ENCODE measurements at places on chromosomes 13 and 19.
A peak's percentile ranks its signal among the peaks of the same experiment; 100 is the strongest.

- no peak for DNase-seq
These were observed 765.4 kb upstream of the SPRY2 start for GRCh38 chr13:81106348-81106747.

DNA sequence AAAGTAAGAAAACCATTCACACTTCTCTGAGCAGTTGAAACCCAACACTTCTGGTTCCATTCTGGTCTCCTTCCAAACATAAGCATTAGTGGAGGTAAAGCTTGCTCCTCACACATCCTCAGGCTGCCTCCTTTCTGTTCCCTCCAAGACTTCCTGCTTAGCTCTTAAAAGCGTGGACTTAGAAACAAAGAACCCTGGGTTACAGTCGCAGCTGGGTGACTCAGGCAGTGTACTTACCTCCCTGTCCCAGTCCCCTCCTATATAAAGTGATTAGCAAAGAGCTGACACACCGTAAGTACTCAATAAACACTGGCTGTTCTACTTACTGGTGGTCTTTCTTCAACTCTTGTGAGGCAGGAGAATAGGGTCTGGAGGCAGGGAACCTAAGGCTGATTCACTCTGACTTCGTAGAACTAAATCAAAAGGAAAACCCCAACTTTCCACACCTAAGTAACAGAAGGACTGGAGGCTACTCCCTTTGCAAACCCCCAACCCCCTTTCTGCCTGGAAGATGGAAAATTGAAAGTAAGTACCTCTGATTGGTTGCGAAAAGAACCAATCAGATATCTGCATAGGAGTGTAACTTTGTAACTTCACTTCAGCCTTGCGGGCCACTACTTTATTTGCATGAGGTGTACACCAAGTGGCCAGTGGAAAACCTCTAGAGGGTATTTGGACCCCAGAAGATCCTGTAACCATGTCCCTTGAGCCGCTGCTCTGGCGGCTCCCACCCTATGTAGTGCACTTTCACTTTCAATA lies 165.4 kb downstream of the SUCLA2 start:
- no peak for DNase-seq

GRCh38 chr13:102642029-102642428 lies 45.2 kb downstream of the TPP2 start:
- peak; percentile 55 for DNase-seq

DNA sequence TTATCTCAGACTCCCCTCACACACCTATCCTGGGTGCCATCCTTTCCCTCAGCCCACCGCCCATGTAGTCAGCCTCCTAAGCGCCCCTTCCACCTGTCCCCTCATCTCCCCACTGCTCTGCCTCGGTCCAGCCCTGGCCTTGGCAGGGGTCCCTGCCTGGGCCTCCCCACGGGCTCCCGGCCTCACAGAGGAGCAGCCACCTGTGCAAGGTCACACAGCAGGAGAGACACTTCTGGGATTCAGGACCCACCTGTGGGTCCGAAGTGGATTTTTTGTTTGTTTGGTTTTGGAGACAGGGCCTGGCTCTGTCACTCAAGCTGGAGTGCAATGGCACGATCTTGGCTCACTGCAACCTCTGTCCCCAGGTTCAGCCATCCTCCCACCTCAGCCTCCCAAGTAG lies 713 bp upstream of the UPK1A start:
- no peak for DNase-seq

- DNase-seq, result no peak
These were observed 3.9 kb downstream of the DNAJB1 start for GRCh38 chr19:14514215-14514863.

GRCh38 chr13:48735571-48735970 lies 81.8 kb downstream of the CYSLTR2 start:
- DNase-seq, result no peak

- no peak for DNase-seq
These were observed 4.2 kb upstream of the GIPR start for GRCh38 chr19:45663800-45664199.

Measured in NCI-H2171 treated with DMSO at 0.1 percent for 48 hours (cell line).